ENCODE measurements at places on chromosomes 1 and 21.
A peak's percentile ranks its signal among the peaks of the same experiment; 100 is the strongest.

DNA sequence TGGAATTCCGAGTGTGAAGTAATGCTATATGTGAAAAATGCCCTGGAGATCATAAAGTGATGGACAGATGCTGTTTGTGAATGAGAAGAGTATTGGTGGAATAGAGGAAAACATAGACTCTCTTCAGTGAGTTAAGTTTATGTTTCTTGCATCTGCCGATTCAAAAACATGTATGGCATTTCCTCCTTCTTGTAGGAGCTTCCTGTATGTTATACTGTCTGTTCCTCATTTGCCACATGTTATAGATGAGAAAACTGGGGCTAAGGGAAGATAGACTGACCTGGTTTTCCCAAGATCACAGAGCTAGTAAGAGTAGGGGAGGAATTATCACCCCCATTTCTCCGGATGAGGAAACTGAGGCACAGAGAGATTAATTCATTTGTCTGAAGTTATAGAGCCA lies 41.1 kb upstream of the IL20 start:
- no peak for DNase-seq

DNA sequence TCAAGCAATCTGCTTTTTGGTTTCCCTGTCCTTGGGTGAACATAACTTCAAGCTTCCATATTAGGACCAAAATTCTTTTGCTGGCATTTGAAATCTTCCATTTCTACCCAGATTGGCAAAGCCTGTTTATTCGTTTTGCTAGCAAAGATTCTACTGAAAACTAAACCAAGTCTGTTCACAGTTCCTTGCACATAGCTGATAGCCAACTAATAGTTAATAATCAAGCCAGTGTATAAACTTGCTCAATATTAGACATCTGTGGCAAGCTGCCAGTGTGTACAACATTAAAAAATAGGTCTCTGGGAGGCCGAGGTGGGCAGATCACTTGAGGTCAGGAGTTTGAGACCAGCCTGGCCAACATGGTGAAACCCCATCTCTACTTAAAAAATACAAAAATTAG lies 6.3 kb downstream of the APP start:
- DNase-seq = no peak

DNA sequence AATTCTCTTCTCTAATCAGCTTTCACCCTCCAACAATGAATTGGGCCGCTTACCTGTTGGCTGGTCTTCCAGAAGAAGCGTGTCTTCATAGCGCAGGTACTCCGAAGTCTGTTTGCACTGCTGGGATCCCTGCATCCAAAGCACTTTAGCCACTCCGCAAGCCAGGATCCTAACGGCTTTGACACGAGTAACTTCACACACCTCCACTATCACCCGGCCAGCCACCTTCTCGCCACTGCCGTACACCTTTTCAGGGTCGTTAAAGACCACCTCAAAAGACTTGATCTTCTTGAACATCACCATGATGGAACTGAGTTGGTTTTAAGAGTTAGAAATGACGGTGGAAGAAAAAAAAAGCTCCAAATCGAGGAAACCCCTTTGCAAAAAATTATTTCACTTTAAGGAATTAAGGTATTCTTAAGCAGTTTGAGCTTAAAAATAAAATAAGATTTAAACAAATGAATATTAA lies 381 bp downstream of the TXNIP start:
- peak; percentile 44 for DNase-seq

GRCh38 chr1:231337043-231337471 lies 595 bp downstream of the EXOC8 start:
- DNase-seq = no peak

GRCh38 chr1:224734261-224734935 lies 118.3 kb downstream of the CNIH3 start:
- DNase-seq = no peak

DNA sequence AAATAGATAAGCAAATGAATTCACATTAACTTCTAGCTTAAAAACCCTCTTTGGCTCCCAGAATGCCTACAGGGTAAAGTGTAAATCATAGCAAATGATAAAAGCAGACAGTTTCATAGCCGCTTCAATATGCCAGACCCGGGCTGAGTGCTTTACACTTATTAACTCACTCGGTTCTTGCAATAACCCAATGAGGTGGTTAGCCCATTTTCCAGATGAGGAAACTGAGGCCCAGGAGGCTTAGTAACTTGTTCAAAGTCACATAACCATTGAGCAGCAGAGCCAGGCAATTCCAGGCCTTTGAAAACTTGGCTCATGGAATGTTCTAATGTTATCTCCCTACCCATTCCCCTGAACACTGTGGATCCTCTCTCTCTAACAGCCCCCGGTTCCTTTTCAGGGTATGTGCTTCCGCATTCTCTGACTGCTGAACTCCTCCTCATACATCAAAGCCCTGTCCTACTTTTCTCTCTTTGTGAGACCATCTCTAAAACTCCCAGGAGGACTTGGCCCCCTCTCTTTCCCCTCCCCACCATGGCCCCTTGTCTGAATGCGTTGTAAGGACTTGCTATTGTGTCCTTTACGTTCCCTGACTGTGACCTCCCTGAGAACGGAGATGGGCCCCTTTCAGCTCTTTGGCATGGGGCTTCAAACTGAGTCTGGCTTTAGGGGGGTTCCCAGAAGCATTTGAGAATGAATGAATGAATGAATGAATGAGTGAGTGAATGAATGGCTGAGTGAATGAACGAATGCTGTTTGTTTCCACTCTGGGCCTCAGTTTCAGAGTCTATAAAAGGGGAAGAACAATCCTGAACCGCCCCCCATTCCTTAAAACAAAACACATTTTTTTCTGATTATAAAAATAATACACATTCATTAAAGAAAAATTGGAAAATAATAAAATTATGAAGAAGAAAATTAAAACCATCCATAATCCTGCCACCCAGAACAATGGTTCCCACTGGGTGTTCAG lies 15.6 kb upstream of the RUNX3 start:
- DNase-seq = no peak

DNA sequence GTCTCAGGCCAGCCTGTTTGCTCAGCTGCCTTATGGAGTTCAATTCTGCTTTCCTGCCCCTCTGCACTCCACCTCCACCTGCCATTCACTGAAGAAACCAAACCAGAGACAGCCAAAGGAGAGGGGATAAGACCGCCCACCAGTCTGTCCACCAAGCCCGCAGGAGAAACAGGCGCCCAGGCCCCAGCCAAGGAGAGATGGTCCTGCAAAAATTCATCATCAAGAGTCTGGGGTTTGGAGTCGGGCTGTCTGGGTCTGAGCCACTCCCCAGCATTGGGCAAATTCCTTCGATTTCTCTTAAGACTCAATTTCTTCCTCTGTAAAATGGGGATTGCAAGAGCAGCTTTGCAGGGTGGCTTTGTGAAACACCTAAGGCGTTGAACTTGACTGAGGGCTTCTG lies 121.4 kb upstream of the RUNX3 start:
- DNase-seq = peak; percentile 86

- DNase-seq = no peak
Measured at GRCh38 chr1:221555689-221556433, 186.0 kb downstream of the DUSP10 start.

GRCh38 chr1:160309185-160309557 lies 24.2 kb upstream of the PEX19 start:
- no peak for DNase-seq

DNA sequence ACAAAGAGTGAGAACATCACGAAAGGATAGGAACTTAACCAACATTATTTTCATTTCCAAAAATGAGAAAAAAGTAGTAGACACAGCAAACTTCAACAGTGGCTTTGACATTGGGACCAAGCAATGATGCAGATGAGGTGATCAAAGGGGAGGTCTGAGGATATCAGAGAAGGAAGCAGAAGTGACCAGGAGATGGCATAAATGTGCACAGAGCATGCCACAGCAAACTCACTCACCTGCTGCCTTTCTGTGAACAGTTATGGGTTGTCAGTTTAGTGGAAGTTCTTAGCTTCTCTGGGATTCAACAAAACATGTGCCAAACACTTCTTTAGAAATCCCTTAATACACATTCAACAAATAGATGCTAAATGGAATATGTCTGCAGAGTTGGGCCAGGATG lies 290.1 kb downstream of the PLPP3 start:
- no peak for DNase-seq
